CD8-positive, alpha-beta memory T cell (primary cell): ENCODE measurements at places on chromosomes 6 and 20.

DNA sequence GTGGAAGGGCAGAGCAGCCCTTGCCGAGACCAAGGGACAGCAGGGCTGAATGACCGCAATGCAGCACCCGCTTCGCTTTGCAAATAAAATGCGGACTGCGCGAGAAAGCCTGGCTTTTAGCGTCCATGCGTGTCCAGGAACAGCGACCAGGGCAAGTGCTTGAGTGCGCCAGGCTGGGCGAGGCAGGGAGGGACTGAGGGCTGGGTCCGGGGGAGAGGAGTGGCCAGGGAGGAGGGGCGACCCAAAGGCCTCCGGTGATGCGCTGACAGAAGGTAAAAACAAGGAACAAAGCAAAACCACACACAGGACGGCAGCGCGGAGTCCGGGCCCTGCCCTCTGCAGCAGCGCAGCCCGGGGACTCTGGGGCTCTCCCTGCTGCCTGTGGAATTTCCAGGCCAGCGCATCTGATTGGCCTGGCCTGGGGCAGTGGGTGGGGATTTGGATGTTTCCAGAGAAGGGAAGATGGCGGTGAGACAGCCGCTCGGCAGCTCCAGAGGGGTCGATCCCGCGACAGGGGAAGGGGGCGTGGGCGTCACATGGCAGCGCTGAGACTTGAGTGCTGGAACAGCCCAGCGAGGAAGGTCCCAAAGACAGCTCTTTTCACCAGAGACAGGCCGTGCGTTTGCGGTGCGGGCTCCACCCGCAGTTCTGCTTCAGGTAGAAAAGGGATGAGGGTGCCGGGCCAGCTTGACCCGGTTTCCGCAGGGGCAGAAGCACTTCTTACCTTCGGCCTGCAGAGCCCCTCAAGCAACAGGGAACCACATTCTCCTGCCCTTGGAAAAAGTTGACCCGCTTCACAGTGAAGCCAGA lies 51.8 kb downstream of the SSR1 start:
- DNase-seq = no peak

GRCh38 chr6:37809197-37809543 lies 10.4 kb upstream of the ZFAND3 start:
- no peak for DNase-seq

GRCh38 chr20:61359254-61359653 lies 107.2 kb downstream of the CDH4 start:
- no peak for DNase-seq

DNA sequence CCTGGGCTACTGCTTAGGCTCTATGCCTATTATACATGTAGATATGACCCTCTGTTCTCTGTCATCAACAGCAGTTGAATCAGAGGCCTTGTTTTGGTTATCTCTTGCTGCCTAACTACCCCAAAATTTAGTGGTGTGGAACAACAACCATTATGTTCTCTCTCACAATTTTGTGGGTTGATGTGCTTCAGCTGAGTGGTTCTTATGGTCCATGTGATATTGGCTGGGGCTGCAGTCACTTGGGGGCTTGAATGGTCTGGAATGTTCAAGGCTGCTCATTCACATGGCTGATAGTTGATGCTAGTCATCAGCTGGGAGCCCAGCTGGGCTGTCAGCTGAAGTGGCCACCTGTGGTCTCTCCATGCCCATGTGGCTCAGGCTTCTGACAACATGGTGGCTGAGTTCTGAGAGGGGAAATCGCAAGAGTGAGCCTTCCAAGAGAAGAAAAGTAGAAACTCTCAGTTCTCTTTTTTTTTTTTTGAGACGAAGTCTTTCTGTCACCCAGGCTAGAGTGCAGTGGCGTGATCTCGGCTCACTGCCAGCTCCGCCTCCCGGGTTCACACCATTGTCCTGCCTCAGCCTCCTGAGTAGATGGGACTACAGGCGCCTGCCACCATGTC lies 47.8 kb downstream of the SHLD1 start:
- DNase-seq = no peak

DNA sequence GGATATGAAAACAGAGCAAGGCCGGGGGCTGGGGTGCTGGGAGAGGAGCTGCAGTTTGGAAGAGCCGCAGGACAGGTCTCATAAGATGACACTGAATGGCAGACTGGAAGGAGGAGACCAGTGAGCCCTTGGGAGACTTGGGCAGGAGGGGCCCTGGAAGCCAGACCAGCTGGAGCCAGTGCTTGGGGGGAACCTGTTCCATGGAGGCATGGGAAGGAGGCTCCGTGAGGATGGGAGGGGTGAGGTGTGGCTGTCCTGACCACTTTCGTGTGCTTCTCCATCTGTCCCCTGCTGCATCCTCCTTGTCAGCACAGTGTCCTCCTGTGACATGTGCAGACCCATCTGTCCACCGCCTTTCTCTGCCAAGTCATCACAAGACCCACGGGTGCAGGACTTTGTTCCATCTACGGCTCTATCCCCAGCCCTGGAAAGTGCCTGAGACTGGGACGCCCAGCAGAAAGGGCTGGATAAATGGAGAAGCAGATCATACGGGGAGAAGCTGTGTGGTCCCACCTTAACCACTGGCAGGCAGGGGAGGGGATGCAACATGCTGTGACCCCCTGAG lies 84.8 kb upstream of the MPC1 start:
- DNase-seq = no peak

- DNase-seq = no peak
Measured at GRCh38 chr6:134014588-134015137, 37.8 kb downstream of the SLC2A12 start.

- DNase-seq = no peak
Measured at GRCh38 chr20:18907353-18907752, 93.8 kb downstream of the SCP2D1 start.

DNA sequence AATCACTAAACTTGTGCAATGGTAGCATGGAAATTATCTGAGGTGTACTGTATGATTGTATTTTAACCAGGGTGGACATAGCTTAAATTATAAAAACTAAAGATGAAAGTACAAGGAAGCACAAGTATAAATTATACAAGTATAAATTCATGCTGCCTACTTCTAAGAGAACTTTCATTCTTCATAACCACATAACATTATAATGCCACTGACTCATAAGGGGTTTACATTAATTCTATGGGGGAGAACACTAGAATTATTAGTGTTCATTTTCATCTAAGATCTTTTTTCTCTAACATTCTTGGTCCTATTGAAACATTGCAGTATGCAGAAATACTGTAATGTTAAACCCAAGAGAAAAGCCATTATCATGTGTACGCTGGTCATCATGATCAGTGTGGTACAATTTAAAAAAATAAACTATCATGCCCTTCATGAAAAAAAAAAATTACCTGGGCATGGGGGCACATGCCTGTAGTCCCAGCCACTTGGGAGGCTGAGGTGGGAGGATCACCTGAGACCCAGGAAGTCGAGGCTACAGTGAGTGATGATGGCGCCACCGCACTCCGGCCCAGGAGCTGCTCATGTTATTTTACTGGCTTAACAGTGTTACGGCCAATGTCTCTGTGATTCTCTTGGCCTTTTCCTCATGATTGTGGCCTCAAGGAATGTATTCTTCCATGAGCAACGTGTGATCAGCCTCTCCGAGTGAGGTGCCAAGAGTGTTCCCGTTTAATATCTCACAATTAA lies 25.9 kb upstream of the AHCY start:
- no peak for DNase-seq

- DNase-seq = no peak
Measured at GRCh38 chr6:160986851-160987250, 4.7 kb upstream of the MAP3K4 start.

GRCh38 chr20:53916173-53916512 lies 154.3 kb downstream of the BCAS1 start:
- DNase-seq = no peak

GRCh38 chr6:1777921-1778685 lies 168.4 kb downstream of the FOXC1 start:
- no peak for DNase-seq

GRCh38 chr6:34555007-34555322 lies 1.2 kb downstream of the SPDEF start:
- DNase-seq = no peak
